GM23338 (cell line): ENCODE measurements at places on chromosomes 5 and 9.

DNA sequence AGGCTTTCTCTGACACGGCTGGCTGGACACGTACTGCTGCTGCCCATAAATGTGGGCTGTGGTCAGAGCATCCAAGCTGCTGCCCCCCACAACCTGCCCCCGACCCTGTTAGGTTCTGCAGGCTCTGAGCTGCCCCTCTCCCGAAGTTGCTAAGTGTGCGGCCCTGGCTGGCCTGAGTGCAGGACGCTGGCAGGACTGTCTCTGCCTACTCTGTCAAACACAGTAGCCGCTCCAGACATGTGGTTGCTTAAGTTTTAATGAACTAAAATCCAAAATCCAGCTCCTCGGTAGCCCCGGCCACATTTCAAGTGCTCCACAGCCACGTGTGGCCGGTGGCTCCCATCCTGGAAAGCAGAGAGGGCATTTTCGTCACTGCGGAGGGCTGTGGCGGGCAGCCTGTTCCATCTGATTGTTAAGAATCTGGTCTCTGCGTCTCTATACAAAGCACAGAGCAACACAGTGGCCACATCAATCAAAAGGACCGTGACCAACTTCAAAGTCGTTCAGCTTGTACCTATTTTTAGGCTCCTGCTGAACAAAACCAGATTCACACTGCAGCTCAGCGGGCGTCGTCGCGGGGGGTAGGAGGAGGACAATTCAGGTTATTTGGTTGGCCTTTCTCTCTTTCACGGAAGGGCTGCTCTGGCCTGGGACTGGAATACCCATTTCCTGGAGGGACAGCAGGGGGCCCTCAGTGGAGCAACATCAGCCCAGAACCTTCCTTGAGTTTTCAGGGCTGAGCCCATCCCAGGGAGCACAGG is 68.9 kb downstream of the PTCH1 start:
- DNase-seq, result peak; percentile 49

DNA sequence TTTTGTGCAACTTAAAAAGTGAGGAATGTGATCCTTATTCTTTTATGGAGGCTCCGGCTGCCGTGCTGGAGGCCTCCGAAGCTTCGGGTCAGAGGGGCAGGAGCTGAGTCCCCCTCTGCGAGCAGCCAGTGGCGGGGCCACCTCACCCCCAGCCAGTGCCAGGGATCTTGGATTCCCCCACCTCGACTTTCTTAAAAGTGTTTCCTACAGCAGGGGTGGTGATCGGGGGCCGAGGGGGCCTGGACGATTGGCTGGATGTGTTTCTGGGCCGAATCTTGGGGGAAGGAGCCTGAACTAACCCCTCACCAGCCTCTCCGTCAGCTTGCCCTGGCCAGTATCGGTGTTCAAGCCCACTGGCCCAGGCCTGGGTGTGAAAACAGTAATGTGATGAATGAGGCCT is 92.2 kb upstream of the LMX1B start:
- DNase-seq, result no peak

GRCh38 chr5:95296291-95296690 is 11.4 kb upstream of the MCTP1 start:
- peak; percentile 9 for DNase-seq

- DNase-seq, result no peak
These were observed 71.1 kb upstream of the NR3C1 start for GRCh38 chr5:143474616-143475015.

- peak; percentile 56 for DNase-seq
These were observed 37.8 kb downstream of the ASTN2 start for GRCh38 chr9:117377046-117377445.

GRCh38 chr5:116660929-116661328 is 86.3 kb upstream of the SEMA6A start:
- DNase-seq, result no peak

GRCh38 chr9:77003366-77003765 is 16.1 kb upstream of the FOXB2 start:
- DNase-seq, result no peak

DNA sequence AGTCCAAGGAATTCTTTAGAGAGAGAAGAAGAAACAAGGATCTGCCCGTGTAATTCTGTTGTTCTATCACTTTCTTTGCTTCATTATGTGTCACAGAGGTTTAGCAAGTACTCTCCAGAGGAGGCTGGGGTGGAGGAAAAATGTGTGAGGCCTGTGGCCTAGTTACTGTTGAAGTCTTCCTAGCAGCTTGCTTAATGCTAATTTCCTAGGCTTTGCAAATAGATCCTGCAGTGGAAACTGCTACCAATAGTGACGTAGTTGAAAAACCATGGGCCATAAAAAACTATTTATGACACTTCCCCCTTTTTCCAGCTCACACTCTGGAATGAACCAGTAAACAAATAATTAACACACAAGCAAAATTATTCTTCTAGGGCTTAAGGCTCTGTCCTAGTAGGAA is 27.0 kb upstream of the C9orf72 start:
- DNase-seq, result no peak

GRCh38 chr9:109906766-109907382 is 126.9 kb downstream of the PALM2AKAP2 start:
- DNase-seq, result no peak

GRCh38 chr5:35009657-35010056 is 38.1 kb downstream of the AGXT2 start:
- no peak for DNase-seq

- no peak for DNase-seq
These were observed 285.3 kb downstream of the PIK3R1 start for GRCh38 chr5:68500813-68501212.

DNA sequence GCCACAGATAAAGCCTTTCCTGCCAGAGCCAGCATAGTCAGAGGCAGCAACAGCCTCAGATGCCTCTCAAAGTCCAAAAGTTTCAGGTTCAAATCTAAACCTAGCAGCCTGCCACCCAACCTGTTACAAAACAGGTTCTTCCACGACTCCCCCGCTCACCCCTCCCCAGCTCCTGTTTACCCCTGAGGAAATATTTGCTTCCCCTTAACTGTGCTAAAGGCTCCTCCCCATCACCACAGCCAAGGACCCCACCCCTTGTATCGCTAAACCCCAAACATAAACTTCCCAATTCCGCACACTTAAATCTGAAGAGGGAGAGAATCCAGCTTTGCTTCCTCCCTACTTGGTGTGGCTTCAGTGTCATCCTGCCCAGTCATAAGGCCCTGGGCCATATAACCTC is 15.4 kb upstream of the VDAC1 start:
- no peak for DNase-seq

DNA sequence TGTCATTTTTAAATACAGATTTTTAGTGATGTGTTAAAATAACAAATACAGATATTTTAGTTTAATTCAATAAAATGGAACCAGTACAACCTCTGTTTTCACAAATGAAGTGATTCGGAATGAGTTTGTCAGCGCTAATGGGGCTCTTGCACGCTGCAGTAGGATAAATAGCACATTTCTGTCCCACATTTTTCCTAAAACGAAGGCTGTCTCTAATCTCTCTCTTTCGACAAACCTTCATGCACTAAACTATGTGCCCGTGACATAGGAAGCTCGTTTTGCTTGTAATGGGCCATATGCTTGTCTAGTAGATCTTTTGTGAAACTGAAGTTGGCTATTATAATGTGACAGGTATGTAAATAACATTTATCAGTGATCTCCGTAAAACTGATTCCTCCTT is 100.5 kb downstream of the INIP start:
- DNase-seq, result no peak

GRCh38 chr5:94928891-94929290 is 310.4 kb downstream of the SLF1 start:
- no peak for DNase-seq

DNA sequence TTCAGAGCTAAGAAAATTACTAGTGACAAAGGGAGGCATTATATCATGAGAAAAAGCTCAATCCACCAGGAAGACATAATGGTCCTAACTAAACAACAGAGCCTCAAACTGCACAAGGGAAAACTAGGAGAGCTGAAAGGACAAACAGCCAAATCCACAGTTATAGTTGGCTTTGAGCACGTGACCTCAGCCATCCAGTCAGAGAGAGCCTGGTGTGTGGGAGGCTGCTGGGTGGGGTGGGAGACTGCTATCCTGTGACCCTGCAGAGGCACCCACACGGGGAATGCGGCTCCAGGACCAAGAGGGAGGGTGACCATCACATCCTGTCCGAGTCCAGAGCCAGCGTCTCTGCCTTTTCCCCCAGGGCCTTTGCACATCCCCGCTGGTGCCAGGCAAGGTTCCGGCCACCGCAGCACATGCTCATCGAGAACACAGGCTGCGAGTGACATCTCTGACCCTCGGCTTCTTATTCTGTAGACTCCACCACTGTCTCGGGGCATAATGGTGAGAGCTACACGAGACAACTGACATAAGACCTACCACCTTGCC is 145.1 kb downstream of the PHF2 start:
- DNase-seq, result no peak

DNA sequence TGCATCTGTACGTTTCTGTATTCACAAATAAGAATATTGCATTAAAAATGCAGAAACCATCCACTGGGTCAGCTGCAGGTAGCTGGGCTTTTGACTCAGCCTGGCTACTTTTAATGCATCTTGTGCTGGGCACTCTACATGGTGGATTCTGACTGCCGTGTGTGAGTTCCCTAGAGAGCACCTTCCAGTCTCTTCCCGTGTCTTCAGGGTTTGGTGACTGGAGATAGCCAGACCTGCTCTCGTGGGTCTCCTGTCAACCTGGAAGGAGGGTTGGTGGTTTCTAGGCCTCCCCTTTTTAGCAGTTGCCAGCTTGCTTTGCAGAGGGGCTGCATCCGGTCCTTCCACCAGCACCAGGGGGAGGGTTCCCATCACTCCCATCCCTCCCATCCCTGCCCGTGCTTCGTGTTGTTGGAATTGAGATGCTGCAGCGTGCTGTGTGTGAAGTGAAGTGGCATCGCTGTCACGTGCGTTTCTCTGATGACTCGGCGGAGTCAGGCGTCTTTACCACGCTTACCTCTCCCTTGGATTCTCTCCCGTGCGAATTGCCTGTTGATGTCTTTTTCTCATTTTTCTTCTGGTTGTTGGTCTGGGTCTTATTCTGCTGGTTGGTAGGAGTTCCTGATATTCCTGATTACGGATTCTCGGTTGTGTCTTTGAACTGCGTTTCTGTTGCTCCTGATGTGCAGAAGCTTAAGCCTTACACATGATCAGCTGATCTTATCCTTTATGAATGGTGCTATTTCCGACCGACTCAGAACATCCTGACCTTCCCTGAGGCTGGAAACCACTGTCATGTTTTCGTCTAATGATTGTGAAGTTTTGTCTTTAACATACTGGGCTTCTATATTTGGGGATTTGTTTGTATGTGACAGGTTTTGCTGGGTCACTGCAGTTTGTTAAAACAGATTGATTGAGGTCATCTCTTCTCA is 16.9 kb downstream of the FBXW5 start:
- no peak for DNase-seq

- no peak for DNase-seq
These were observed 220.7 kb downstream of the CACNA1B start for GRCh38 chr9:138098116-138098907.

- no peak for DNase-seq
These were observed 93.4 kb upstream of the SLC25A48 start for GRCh38 chr5:135741040-135741439.

- DNase-seq, result no peak
These were observed 23.4 kb upstream of the ARHGAP26 start for GRCh38 chr5:142746532-142747433.

DNA sequence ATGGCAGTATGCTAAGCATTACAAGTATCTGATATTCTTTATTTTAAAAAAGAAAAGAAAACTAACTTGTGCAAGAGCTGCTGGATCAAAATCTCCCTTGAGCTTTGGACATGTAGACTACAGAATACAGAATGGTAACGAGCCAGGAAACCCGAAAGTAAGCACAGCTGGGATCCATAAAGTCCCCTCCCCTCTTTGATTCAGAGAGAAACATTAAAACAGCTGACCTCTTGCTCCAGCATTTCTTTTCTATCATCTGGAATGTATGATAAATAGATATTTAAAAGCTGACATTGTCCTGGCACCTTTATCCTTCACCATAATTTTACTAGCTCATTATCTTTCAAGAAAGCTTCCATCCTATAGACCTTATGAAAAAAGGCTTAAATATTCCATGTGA is 28.2 kb upstream of the LPAR1 start:
- DNase-seq, result no peak

DNA sequence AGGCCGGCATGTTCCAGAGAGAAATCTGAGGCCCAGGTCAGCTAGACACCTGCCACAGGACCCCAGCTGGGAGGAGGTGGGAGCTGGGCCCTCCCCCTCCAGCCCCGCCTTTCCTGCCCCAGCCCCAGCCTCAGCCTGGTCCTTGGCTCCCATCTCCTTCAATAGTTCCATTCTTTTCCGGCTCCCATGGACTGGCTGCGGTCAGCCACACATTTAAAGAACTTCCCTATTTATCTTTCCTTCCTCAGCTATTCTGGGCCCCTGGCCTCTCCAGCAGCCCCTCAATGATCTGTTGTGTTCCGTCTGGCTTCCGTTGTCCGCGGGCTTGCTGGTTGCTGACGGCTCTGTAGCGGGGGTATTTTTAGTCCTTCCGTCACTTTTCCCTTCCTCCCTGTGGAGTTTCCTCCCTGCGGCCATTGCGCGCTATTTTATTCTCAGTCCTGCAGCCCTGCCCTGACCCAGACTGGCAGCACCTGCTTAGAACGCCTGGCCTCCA is 73.8 kb downstream of the AMBP start:
- no peak for DNase-seq

DNA sequence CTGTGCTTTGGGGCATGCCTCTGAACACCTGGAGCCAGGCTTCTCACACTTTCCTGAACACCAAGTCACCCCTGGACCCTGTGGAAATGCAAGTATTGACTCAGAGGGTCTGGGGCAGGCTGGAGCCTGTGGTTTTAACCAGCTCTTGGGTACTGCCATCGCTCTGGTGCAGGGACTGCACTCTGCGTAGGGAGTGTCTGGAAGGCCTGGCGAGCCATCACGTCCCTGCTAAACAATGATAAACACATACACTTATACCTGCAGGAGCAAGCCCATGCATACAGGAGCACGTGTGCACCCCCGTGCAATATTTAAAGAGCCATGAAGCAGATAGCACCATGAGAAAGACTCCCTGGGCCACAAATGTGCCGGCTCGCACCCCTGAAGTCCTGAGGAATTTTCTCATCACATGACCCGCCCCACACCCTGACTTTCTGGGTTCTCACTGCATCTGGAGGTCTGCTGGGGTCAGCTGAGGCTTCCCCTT is 267.7 kb downstream of the GADD45G start:
- no peak for DNase-seq

GRCh38 chr5:14442536-14442935 is 139.1 kb upstream of the OTULINL start:
- no peak for DNase-seq

DNA sequence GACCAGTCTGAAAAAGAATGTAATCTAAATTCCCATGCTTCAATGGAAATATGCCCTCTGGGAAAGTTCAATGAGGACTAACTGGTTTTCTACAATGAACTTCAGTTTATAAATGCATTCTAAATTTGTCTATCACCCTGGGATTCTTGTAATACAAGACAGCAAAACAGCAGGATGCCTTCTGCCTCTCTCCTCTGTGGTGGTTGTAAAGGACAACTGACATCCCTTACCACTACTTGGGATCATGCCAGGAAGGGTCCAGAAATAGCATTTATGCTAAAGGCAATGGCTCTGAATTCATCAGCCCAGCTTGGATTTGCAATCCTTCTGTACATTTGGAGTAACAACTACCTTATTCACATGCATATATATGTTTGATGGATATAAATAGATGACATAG is 97.3 kb upstream of the ADAMTS16 start:
- no peak for DNase-seq

GRCh38 chr9:114370251-114370967 is 17.4 kb downstream of the AKNA start:
- peak; percentile 63 for DNase-seq

- DNase-seq, result peak; percentile 88
These were observed 8.7 kb downstream of the CCL21 start for GRCh38 chr9:34701023-34701768.
